Psoas muscle (tissue), 8 donors: ENCODE measurements at places on chromosomes 12 and 14.

GRCh38 chr12:76863837-76864236, 15.0 kb downstream of the CSRP2 start:
- H3K4me1 ChIP-seq = no peaks in the 10 kb centered on the region
- H3K4me3 ChIP-seq = no peak overlapping the region
- no peaks in the 10 kb centered on the region for H3K27me3 ChIP-seq
- no peak overlapping the region for H3K27ac ChIP-seq
- H3K36me3 ChIP-seq = no peaks in the 10 kb centered on the region

- H3K27ac ChIP-seq = no peak overlapping the region
- H3K4me1 ChIP-seq = no peaks in the 10 kb centered on the region
- no peak for DNase-seq
- H3K27me3 ChIP-seq = no peaks in the 10 kb centered on the region
- H3K36me3 ChIP-seq = no peaks in the 10 kb centered on the region
These were observed 80.4 kb upstream of the EEA1 start for GRCh38 chr12:93009533-93009932.

GRCh38 chr12:51714666-51715065, 123.6 kb downstream of the SCN8A start:
- no peaks in the 10 kb centered on the region for H3K36me3 ChIP-seq
- no peak overlapping the region for H3K4me3 ChIP-seq
- DNase-seq = no peak
- no peaks in the 10 kb centered on the region for H3K27me3 ChIP-seq

DNA sequence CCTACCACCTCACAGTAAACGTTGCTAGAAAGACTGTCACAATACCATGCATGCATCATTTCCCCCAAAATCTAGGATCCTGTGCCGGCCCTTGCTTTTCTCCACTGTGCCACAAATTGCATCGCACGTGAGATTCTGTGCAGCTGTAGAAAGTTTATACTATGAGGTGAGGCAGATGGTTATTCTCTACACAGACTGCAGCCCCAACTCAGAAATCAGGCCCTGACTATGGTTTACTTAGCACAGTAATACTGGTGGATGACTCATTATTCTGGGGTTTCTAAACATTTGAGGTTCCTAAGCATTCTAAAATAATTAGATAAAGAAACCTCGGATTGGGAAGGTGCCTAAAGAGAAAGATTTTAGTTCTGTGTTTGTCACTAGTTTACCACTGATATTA, 163.8 kb upstream of the CCDC198 start:
- no peak overlapping the region for H3K27ac ChIP-seq
- no peaks in the 10 kb centered on the region for H3K36me3 ChIP-seq
- no peak overlapping the region for H3K4me3 ChIP-seq
- H3K4me1 ChIP-seq = no peaks in the 10 kb centered on the region

- no peaks in the 10 kb centered on the region for H3K36me3 ChIP-seq
- no peak overlapping the region for H3K4me3 ChIP-seq
- H3K27me3 ChIP-seq = peaks cover 23% of the 10 kb centered on the region
- H3K27ac ChIP-seq = no peak overlapping the region
- no peak for DNase-seq
- H3K4me1 ChIP-seq = no peaks in the 10 kb centered on the region
These were observed 76.4 kb upstream of the ANO4 start for GRCh38 chr12:100718187-100718586.

DNA sequence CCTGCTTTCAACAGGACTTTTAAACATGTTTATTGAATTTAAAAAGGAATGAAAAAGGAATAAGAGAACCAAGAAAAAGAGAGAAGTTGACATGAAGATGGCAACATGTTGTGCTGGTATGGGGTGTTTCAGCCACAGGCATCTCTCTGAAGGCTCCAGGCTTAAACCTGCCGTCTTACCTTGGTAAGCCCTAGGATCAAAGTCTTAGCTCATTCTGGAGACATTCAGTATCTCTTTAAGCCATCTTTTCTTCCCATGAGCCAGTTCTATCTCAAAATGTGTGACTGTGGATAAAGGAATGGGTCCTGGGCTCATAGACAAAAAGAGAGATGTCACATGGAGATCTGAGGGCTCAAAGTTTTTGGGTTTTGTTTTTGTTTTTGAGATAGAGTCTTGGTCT, 1.6 kb upstream of the TFCP2 start:
- no peak overlapping the region for H3K27ac ChIP-seq
- H3K36me3 ChIP-seq = no peaks in the 10 kb centered on the region
- no peak overlapping the region for H3K4me3 ChIP-seq
- no peak for DNase-seq

GRCh38 chr14:52609445-52610044, 56.9 kb downstream of the GPR137C start:
- no peak overlapping the region for H3K27ac ChIP-seq
- H3K4me1 ChIP-seq = no peaks in the 10 kb centered on the region

- H3K36me3 ChIP-seq = peaks cover 24% of the 10 kb centered on the region
- H3K4me3 ChIP-seq = no peak overlapping the region
- H3K27me3 ChIP-seq = no peaks in the 10 kb centered on the region
These were observed 36.0 kb downstream of the PTPN21 start for GRCh38 chr14:88518592-88519512.

- no peaks in the 10 kb centered on the region for H3K27me3 ChIP-seq
- H3K4me3 ChIP-seq = no peak overlapping the region
- DNase-seq = no peak
- peaks cover 2% of the 10 kb centered on the region for H3K4me1 ChIP-seq
These were observed 160.9 kb upstream of the EEA1 start for GRCh38 chr12:93089805-93090569.

DNA sequence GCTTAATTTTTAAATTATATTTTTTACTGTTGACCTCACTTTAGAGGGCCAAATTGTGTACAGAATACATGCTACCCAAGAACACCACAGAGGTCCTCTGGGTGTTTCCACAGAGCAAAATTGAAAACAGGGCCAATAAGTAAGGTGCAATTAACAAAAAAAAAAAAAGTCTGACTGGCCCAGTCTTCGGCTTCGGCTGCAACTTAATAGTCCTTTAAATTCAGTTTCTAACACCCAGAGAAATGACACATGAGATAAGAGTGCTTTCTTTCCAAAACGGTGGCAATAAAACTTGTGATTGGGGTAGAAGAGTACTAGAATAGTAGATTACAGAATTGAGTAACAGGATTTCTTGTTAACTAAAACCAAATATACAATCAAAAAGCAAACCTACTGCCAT, 81.3 kb downstream of the MED13L start:
- H3K36me3 ChIP-seq = no peaks in the 10 kb centered on the region
- H3K4me3 ChIP-seq = no peak overlapping the region
- no peak overlapping the region for H3K27ac ChIP-seq
- H3K4me1 ChIP-seq = peaks cover 77% of the 10 kb centered on the region
- no peak for DNase-seq

GRCh38 chr14:50107850-50108249, 8.5 kb downstream of the VCPKMT start:
- no peaks in the 10 kb centered on the region for H3K27me3 ChIP-seq
- H3K36me3 ChIP-seq = peaks cover 67% of the 10 kb centered on the region
- no peak overlapping the region for H3K4me3 ChIP-seq
- H3K4me1 ChIP-seq = peaks cover 4% of the 10 kb centered on the region
- no peak overlapping the region for H3K27ac ChIP-seq
- no peak for DNase-seq

- no peaks in the 10 kb centered on the region for H3K36me3 ChIP-seq
- no peak for DNase-seq
- H3K27me3 ChIP-seq = no peaks in the 10 kb centered on the region
- H3K4me3 ChIP-seq = no peak overlapping the region
- no peaks in the 10 kb centered on the region for H3K4me1 ChIP-seq
These were observed 96.9 kb downstream of the GTF2A1 start for GRCh38 chr14:81123811-81124210.

- no peaks in the 10 kb centered on the region for H3K27me3 ChIP-seq
- no peak for DNase-seq
These were observed 518.1 kb downstream of the SNAPC1 start for GRCh38 chr14:62280366-62280765.

GRCh38 chr12:80041071-80041470, 58.3 kb upstream of the OTOGL start:
- no peaks in the 10 kb centered on the region for H3K27me3 ChIP-seq
- H3K4me3 ChIP-seq = no peak overlapping the region
- H3K27ac ChIP-seq = no peak overlapping the region
- H3K36me3 ChIP-seq = no peaks in the 10 kb centered on the region
- no peaks in the 10 kb centered on the region for H3K4me1 ChIP-seq

GRCh38 chr12:24535334-24536069, 413.4 kb downstream of the BCAT1 start:
- H3K36me3 ChIP-seq = no peaks in the 10 kb centered on the region
- DNase-seq = no peak
- H3K4me1 ChIP-seq = no peaks in the 10 kb centered on the region
- H3K27ac ChIP-seq = peak overlapping the region; percentile 30
- H3K27me3 ChIP-seq = no peaks in the 10 kb centered on the region

GRCh38 chr12:124238886-124239285, 56.0 kb upstream of the RFLNA start:
- H3K36me3 ChIP-seq = no peaks in the 10 kb centered on the region
- no peak for DNase-seq
- no peaks in the 10 kb centered on the region for H3K4me1 ChIP-seq
- H3K4me3 ChIP-seq = no peak overlapping the region
- no peaks in the 10 kb centered on the region for H3K27me3 ChIP-seq

GRCh38 chr12:53036802-53037201, 13.1 kb upstream of the TNS2 start:
- DNase-seq = no peak
- no peak overlapping the region for H3K4me3 ChIP-seq
- no peaks in the 10 kb centered on the region for H3K27me3 ChIP-seq
- no peak overlapping the region for H3K27ac ChIP-seq
- peaks cover 10% of the 10 kb centered on the region for H3K4me1 ChIP-seq

- H3K4me3 ChIP-seq = no peak overlapping the region
- no peaks in the 10 kb centered on the region for H3K27me3 ChIP-seq
- H3K36me3 ChIP-seq = no peaks in the 10 kb centered on the region
- H3K4me1 ChIP-seq = no peaks in the 10 kb centered on the region
- no peak for DNase-seq
- no peak overlapping the region for H3K27ac ChIP-seq
These were observed 35.4 kb downstream of the TNFAIP2 start for GRCh38 chr14:103158688-103159087.

GRCh38 chr14:67583711-67584644, 16.1 kb downstream of the PIGH start:
- H3K36me3 ChIP-seq = peaks cover 8% of the 10 kb centered on the region
- no peak overlapping the region for H3K4me3 ChIP-seq
- H3K27ac ChIP-seq = no peak overlapping the region
- no peak for DNase-seq
- no peaks in the 10 kb centered on the region for H3K27me3 ChIP-seq

DNA sequence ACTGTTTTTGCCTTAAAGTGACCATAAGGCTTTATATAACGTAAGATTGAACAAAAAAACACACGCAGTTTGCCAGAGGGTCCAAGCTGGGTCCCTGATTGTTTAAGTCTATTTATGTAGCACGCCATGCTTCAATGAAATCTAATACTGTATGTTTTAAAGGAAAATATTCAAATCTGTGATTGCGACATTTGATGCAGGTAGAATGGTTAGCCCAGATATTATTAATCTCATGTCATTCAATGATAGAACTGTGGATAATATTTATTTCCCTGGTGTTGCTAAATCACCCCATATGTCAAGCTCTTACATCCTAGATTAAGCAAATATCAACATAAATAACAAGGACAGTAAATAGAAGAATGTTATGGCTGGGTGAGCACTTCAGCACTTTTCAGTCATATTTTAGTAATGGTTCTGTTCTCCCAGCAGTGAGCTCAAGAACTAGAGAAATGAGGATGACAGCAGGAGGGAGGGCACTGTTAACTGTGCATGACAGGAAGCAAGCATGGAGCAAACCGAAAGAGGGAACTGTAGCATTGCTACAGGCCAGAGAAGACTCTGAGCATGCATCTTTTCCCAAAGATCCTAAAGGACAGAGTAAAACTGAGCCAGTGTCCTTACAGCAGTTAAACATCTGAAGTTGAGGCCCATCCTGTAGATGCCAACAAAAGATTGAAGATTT, 465.7 kb upstream of the MGAT4C start:
- no peak overlapping the region for H3K4me3 ChIP-seq
- H3K27ac ChIP-seq = no peak overlapping the region
- H3K4me1 ChIP-seq = no peaks in the 10 kb centered on the region
- peaks cover 3% of the 10 kb centered on the region for H3K27me3 ChIP-seq
- DNase-seq = no peak
- no peaks in the 10 kb centered on the region for H3K36me3 ChIP-seq

- no peaks in the 10 kb centered on the region for H3K27me3 ChIP-seq
- no peak overlapping the region for H3K4me3 ChIP-seq
- no peaks in the 10 kb centered on the region for H3K36me3 ChIP-seq
- H3K27ac ChIP-seq = no peak overlapping the region
These were observed 10.0 kb upstream of the CDC42BPB start for GRCh38 chr14:103067231-103067954.

- H3K27ac ChIP-seq = no peak overlapping the region
- H3K4me3 ChIP-seq = no peak overlapping the region
- H3K4me1 ChIP-seq = no peaks in the 10 kb centered on the region
- no peak for DNase-seq
- H3K27me3 ChIP-seq = no peaks in the 10 kb centered on the region
These were observed 110.7 kb downstream of the SLC25A21 start for GRCh38 chr14:37061697-37062096.

GRCh38 chr14:37411079-37411735, 183.8 kb downstream of the FOXA1 start:
- H3K36me3 ChIP-seq = no peaks in the 10 kb centered on the region
- H3K4me3 ChIP-seq = no peak overlapping the region
- H3K27ac ChIP-seq = no peak overlapping the region
- no peak for DNase-seq

DNA sequence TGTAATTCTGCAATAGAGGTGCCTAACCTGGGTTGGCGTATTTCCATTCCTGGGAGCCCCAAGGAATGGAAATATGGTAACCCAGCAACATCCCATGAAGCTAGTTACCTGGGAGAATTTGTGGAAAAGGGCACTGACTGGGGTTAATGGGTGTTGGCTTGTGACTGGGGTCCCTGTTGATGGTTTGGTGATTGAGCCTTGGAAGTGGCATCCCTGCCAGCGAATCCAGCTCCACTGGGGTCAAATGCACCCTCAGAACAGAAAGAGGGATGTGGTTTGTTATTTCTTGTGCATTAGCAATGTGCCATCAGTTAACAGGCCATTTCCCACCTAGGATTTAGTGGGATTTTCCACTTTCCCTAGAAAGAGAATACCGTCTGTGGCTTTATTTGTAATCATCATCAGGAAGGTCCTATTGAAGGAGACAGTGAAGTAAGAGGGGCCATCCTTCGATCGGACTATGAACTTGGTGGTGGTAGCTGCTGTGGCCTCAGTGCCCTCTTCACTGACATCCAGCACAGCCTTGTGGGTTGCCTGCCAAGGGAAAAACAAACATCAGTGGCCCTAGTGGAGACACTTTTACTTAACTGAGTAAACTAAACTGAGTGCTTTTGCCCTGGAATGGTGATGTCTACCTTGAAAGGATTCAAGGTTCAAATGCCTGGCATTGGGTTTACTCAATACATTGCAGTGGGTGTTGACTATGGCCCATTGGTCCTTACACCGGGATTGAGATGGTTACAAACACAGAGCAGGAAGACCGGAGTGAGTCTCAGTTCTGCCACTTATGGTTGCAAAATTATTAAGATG, 10.4 kb upstream of the SERPINA11 start:
- no peak overlapping the region for H3K4me3 ChIP-seq
- no peaks in the 10 kb centered on the region for H3K4me1 ChIP-seq
- no peak for DNase-seq
- H3K27ac ChIP-seq = no peak overlapping the region
- H3K27me3 ChIP-seq = no peaks in the 10 kb centered on the region

- no peaks in the 10 kb centered on the region for H3K36me3 ChIP-seq
- H3K27ac ChIP-seq = no peak overlapping the region
- no peaks in the 10 kb centered on the region for H3K27me3 ChIP-seq
- H3K4me1 ChIP-seq = no peaks in the 10 kb centered on the region
- DNase-seq = no peak
- no peak overlapping the region for H3K4me3 ChIP-seq
These were observed 196.5 kb upstream of the FRMD6 start for GRCh38 chr14:51455041-51455835.
